Ureter (tissue), 1 donor: ENCODE measurements at places on chromosomes 12 and 14.

DNA sequence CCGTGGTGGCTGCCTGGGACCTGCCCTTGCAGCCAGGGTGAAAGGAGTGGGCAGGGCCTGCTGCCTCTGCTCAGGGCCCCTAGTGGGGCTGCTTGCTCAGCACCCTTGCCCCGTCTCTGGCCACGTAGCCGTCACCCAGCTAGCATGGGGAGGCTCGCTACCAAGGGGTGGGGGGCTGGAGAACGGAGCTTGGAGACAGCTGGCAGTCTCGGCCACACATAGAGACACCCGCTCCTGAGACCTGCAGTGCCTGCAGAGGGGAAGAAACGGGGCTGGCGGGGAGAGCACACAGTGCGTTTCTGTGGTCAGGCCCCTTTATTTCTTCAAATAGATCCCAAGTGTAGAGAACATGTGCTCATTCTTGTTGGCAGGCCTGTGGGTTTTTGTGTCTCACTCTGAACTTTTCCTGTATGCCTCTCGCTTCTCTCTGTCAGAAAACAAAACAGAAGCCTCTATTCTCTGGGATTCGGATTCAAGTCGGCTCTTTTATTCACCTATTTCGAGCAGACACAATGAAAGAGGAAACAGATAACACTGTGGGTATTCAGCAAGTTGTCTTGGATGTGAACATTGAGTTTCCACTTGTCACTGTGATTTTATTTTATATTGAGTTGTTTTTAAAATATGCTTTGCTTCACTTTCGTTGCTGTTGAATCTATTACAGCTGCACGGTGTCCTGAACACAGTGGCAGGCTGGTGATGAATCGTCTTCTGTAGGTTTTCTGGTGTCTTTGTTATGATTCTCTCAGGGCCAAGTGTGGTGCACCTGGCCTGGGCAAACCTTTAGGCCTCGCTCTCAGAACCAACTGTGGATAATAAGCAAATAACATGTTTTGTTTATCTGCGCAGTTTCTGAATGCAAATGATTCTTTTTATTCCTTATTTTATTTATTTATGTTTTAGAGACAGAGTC, 26.5 kb downstream of the PACS2 start:
- DNase-seq, result no peak

DNA sequence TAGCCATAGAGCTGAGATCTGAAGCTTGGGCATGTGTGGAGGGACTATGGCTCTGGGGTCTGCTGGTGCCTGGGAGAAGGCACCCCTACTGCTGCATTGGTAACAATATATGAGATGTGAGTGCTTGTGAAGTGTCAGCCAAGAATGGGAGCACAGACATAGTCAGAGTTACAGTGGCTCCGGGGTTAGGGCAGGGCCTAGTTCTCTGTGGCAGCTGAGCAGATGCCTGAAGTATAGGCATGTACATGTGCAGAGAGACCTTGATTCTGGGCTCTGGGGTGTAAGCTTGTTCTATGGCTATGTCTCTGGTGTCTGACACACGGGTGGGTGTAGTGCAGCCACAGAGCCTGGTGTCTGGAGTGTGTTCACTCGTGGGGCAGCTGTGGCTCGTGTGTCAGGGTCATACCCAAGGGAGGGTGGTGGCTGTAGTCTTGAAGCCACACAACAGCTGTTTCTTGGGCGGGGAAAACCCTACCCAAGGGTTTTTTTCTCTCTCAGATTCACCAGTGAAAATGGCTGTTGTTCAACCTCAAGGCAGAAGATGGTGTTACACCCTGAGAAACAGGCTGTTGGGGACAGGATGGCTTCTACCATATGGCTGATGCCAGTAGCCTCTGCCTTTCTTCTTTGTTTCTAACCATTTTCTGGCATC, 11.9 kb upstream of the TCL1A start:
- no peak for DNase-seq

- DNase-seq, result no peak
Measured at GRCh38 chr14:80212023-80212397, 706 bp upstream of the DIO2 start.

DNA sequence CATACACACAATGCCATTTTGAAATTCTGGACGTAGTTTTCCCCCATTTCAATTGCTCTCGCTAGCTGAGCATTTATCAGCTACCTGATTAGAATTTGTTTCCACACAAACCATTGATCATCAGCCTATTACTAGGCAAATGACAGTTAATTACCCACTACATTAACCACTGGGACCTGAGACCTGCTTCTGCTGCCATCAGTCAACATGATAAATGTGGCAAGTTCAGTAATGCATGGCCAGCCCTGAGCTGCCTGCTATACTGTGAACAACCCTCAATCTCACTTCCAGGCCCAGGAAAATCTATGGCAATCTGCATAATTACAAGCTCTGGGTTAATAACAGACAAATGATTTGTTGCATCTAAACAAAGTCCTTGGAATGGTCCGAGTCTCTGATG, 43.5 kb downstream of the LMO3 start:
- no peak for DNase-seq

DNA sequence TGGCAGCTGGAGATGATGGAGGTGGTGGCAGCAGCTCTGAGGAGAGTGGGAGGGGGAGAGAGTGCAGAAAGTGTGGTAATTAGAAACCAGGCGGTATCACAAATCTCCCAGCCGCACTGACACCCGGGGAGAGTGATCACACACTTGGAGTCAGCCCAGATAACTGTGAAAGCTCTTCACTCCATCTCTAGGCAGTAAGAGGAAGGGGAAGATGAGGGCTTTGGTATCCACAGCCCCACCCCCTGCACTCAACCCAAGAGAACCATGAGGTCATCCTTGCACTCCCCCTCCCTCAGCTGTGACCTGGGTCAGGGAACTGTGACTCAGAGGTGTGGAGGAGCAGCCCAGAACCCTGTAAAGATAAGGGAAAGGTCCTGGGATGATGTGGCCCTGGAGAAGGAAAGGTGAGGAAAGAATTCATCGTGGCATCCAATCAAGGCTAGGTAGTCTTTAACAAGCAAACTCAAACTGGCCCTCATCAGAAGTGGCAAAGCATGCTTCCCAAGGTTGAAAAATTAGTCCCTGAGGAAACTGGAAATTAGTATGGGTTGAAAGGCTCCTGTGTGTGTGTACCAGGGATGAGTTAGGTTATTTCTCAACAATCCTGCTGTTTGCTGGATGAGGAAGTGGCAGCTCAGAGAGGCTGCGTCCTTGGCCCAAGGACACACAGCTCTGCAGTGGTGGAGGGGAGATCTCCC, 111.0 kb upstream of the LHX5 start:
- no peak for DNase-seq
